ENCODE measurements at places on chromosomes 4 and X.

DNA sequence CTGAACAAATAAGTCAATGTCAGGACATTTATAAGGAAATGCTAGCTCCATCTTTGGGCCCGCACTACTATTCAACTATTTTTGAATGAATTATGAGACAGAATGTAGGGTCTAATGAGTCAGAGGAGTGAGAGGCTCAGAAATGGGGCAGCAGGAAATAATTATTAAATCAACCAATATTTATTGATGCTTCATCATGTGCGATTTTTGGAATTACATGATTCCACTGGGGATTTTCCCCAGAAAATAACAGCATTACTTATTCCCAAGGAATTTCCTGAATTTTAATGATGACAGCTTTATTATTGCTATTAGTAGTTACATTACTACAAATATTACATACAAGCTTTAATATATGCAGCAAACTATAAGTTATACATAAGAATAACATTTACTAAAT, 49.3 kb upstream of the PHF8 start:
- DNase-seq: no peak

DNA sequence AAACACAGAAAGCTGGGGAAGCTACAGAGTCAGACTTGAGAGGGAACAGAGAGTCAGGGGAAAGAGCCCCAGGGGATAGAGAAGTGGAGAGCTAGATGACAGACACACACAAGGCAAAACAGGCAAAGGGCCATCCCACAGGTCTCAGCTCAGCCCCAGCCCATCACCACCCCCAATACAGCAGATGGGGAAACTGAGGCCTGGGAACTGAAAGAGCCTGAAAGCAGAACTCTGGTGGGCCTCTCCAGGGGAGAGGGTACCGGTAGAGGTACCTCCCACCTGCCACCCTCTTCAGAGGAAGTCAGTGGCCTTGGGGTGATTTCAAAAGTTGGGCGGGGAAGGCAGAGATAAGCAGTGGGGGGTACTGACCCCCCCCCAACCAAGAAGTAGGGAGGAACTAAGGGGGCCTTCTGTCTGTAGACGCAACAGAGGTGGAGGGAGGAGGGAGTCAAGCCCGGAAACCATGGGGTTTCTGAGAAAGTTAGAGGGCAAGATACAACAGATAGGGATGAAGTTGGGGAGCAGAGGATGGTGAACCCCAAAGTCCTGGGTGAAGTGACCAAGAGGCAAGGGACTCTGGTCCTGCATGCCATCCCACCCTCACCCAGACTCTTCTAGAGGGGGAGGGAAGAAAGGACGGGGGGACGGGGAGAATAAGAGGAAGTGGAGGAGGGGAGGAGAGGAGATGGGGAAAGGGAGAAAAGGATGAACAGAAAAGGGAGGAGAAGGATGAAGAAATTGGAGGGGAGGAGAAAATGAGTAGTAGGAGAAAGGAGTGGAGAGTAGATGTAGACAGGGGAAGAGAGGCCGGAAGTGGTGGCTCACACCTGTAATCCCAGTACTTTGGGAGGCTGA, 3.2 kb downstream of the GATA1 start:
- DNase-seq: no peak

GRCh38 chr4:70559211-70559830, 32.7 kb upstream of the AMBN start:
- DNase-seq: peak; percentile 34

GRCh38 chrX:38860106-38861013, 59.1 kb downstream of the MID1IP1 start:
- no peak for DNase-seq

GRCh38 chr4:7382634-7383014, 52.1 kb downstream of the PSAPL1 start:
- DNase-seq: no peak

DNA sequence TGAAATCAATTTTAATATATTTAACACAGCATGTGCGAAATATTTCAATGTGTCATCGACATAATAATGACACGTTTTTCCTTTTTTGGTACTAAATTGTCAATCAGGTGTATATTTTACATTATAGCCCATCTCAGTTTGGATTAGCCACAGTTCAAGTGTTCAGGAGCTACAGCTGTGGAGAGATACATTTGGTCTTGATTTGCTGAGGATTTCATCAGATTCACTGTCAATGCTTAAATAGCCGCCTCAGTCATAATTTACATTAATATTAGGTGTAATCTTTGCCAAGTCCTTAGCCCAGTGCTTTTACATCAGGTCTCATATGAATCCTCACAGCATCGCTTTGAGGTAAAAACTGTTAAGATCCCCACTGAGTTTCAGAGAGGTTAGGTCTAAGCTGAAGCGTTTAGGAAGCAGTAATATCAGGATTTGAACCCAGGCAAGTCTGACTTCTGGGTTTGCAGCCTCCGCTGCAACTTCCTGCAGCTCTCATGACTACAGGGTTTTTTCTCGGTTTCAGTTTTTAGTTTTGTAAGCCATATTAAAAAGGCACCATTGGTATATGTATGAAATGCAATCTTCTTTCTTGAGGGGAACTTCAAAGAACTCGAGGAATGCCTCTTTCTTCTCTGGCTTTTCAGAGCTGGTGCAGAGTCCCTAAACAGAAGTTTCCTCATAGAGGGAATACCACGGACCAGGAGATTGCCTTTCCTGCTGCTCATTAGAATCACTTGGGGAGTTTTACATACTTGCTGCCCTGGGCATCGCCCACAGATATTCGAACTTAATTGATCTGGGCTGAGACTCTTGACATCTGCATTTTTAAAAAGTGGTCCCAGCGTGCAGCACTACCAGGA, 6.4 kb downstream of the MTM1 start:
- no peak for DNase-seq

DNA sequence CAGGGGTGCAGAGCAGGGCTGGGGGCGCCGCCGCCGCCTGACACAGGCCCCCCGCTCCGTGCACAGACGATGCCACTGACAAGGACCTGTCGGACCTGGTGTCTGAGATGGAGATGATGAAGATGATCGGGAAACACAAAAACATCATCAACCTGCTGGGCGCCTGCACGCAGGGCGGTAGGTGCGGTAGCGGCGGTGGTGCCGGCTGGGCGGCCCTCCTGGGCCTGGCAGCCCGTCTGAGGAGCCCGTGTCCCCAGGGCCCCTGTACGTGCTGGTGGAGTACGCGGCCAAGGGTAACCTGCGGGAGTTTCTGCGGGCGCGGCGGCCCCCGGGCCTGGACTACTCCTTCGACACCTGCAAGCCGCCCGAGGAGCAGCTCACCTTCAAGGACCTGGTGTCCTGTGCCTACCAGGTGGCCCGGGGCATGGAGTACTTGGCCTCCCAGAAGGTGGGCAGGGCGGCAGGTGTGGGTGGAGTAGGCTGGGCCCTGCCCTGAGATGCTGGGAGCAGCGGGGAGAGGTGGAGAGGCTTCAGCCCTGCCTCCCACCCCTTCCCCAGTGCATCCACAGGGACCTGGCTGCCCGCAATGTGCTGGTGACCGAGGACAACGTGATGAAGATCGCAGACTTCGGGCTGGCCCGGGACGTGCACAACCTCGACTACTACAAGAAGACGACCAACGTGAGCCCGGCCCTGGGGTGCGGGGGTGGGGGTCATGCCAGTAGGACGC, 12.6 kb downstream of the FGFR3 start:
- no peak for DNase-seq

GRCh38 chr4:180766944-180767729, 1476.1 kb upstream of the TENM3 start:
- no peak for DNase-seq

GRCh38 chr4:78168029-78168428, 110.9 kb downstream of the FRAS1 start:
- no peak for DNase-seq

GRCh38 chr4:147777456-147778091, 45.7 kb downstream of the ARHGAP10 start:
- peak; percentile 34 for DNase-seq

GRCh38 chr4:109616243-109616642, 56.2 kb downstream of the MCUB start:
- DNase-seq: no peak

DNA sequence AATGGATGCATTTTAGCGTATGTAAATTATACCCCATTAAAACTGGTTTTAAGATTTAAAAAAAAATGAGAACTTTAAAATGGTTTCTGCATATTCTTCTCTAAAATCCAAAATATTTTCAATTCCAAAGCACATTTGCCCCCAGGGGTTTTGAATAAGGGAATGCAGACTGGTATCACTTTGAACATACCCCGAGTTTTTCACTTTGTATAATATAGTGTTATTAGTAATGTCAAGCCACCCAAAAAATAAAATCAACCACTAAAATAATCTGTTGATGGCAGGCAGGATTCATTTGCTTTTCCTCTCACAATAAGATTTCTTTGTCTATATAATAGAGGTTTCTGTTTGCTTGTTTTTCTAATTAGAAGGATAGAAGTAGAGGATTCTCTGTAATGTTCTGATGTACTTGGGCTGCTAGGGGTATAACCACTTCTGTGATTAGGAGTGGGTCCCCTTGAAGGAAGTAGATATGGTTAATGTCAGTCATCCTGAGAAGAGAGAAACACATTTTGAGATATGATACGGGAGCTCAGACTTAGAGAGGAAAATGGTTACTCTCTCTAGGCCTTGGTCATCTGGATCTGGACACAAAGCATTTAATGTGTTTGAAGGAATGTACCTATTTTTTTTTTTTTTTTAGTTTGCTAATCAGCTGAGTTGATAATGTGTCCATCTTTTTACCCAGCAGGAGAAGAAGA, 9.3 kb upstream of the LIN54 start:
- DNase-seq: no peak

GRCh38 chr4:131531087-131531486, 1618.0 kb upstream of the PCDH10 start:
- no peak for DNase-seq

GRCh38 chr4:151014521-151015458, at the start of gene LRBA:
Gene LRBA (minus strand): TSS chr4:151015284. CDS start chr4:151014642, 642 bp downstream.
- DNase-seq: peak; percentile 21

DNA sequence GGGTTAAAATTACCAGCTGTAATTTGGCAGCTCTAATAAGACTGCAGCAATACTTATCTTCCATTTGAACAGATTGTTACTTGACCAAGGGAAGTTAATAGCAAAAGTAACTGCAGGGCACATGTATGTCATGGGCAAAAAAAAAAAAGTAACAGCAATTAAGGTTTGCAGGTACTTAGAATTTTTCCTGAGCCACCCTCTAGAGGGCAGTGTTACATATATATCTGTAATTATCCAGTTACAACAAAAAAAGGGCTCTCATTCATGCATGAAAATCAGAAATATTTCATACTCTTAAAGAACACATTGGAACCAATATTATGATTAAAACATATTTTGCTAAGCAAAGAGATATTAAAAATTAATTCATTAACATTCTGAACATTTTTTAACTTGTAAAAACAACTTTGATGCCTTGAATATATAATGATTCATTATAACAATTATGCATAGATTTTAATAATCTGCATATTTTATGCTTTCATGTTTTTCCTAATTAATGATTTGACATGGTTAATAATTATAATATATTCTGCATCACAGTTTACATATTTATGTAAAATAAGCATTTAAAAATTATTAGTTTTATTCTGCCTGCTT, 25.1 kb downstream of the XIAP start:
- DNase-seq: peak; percentile 52

DNA sequence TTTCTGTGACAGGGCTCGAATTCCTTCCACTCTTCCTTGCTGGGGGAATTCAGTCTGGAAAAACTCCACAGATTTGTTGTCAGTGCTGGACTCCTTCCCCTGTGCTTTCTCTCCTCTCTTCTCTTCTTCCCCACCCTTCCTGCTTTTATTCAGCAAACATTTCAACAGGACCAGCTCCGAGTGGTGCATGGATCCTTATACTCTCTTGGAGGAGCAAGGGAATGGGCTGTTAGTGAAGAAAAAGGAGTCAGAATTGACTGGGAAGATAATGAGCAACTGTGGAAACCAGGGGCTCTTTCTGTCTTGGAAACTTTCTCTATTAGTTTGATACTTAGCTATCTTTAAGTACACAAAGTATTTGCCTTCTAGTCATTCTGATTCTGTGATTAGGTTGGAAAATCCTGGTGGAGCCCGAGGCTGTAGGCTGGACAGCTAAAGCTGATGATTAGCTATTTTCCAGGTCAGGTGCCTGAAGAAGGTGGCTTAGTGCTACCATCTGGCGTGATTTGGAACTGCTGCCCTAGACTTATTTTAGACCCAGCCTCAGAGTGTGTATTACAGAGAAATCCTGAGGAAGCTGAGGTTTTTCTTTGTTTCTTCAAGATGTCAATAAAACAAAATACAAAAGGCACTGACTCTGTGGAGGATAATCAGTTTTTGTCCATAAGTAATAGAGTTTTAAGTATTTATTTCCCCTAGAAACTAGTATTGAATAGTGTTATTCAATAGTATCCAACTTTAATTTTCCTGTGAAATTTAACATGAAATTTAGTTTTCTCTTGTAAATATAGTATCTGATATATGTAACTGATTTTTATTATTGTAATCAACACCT, 38.4 kb downstream of the NAP1L5 start:
- DNase-seq: peak; percentile 77

GRCh38 chr4:108227923-108228322, 59.2 kb upstream of the LEF1 start:
- no peak for DNase-seq

DNA sequence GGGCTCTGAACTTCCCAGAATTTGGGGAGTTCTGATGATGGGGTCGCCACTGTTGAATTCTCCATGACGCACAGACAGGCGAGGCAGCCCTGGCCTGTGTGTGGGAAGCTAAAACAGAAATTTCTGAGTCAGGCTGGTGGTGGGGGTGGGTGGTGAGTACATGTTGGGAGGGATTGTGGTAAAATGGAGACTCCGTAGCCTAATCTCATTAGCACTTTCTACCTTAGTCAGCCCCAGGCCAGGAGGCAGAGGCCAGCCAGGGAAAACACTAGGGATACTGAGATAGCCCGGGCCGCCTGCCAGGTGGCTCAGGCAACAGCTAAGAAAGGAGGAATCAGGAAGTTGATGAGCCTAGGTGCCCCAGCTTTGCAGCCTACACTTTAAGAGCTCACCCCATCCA, 39.3 kb upstream of the NHSL2 start:
- peak; percentile 31 for DNase-seq
